ELR (cell line): ENCODE measurements at places on chromosomes 13 and 19.

- DNase-seq = peak; percentile 66
These were observed 1591.5 kb downstream of the PCDH9 start for GRCh38 chr13:65638572-65639168.

GRCh38 chr13:20518660-20519100 is 7.0 kb downstream of the CRYL1 start:
- no peak for DNase-seq

DNA sequence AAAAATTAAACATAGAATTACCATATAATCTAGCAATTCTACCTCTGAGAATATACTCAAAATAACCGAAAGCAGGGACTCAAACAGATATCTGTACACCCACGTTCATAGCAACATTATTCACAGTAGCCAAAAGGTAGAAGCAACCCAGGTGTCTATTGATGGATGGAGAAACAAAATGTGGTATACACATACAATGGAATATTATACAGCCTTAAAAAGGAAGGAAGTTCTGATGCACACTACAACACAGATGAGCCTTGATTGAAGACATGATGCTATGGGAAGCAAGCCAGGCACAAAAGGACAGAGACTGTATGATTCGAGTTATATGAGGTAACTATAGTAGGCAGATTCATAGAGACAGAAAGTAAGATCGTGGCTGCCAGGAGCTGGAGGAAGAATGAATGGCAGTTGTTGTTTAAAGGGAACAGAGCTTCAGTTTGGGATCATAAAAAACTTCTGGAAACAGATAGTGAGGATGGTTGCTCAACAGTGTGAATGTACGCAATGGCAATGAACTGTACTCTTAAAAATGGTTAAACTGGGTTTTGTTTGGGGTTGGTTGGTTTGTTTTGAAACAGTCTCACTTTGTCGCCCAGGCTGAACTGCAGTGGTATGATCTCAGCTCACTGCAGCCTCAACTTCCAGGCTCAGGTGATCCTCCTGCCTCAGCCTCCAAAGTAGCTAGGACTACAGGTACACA is 47.5 kb downstream of the ZIC5 start:
- DNase-seq = no peak

- DNase-seq = peak; percentile 16
These were observed at the start of gene CSNK1G2 for GRCh38 chr19:1941146-1942077. TSS of gene CSNK1G2 (plus strand) at chr19:1941172. CDS start at chr19:1969773, 28,601 bp downstream.

DNA sequence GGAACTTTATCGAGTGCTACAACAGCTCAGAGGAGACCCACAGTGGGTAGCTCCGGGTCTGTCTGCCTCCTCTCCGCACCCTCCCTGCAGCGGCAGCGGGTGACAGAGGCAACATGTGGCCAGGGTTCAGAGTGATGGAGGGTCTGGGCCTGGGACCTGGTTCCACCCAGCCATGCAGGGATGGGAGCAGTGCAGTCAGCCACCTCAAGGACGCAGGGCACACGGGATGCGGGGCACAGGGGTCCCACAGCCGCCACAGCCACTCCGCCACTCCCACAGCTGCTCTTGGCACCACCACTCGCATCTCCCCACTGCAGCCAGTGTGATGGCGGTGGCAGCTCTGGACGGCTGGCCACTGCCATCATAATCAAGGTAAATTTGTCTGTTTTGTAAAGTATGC is 892.9 kb downstream of the OLFM4 start:
- DNase-seq = no peak

- no peak for DNase-seq
These were observed 1.2 kb upstream of the CCDC124 start for GRCh38 chr19:17931532-17932191.

DNA sequence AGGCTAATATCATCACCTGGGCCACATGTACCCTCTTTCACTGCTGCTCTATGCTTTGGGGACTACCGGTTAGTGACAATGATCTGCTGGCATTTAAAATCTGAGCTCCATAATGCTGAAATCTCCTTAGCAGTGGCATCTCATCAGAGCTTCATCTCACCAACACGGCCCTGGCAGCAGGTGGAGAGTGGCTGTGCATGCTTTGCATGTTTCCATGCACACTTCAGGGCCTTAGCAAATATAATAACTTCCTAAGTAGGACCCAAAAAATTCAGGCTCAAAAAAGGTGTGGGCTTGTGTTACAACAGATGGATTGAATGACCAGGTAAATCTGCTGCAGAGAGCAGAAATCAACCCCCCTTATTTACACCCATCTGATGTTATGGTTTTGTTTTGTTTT is 55.2 kb downstream of the ALOX5AP start:
- DNase-seq = no peak

- DNase-seq = no peak
These were observed 224.9 kb upstream of the STARD13 start for GRCh38 chr13:33510350-33510970.

DNA sequence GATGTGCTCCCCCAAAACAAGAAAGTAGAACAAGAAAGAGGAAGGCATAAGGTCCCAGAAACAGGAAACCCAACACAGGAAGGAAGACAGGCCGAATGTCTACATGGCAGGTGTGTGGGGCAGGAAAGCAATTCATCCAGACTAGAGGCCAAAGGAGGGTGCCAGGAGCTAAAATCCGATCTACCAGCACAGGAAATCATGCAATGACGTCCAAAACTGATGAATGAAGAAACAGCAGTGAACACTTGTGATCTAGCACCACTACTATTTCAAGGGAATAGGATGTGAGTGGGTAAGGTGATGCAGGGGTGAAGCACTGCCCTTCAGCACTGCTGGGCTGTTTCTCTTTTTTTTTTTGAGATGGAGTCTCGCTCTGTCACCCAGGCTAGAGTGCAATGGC is 59.1 kb downstream of the DOCK9 start:
- no peak for DNase-seq

DNA sequence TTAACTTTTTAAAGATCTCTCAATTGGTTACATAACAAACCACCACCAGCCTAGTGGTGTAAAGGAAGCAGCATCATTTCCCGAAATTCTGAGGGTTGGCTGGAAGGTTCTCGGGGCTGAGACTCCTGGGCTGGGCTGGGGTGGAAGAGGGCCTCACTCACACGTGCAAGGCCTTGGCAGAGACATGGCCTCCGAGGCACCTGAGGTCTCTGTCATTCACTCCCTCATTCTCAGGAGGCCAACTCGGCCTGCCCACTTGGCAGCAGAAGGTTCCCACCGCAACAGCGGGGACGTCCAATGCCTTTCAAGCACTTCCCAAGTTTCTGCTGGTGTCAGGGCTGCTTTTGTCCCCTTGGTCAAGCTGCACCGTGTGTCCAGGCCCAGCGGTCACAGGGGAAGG is 18.6 kb upstream of the RASA3 start:
- no peak for DNase-seq

- no peak for DNase-seq
These were observed 22.9 kb downstream of the RAB20 start for GRCh38 chr13:110538632-110539031.

GRCh38 chr13:71578048-71578447 is 289.0 kb downstream of the DACH1 start:
- DNase-seq = no peak

DNA sequence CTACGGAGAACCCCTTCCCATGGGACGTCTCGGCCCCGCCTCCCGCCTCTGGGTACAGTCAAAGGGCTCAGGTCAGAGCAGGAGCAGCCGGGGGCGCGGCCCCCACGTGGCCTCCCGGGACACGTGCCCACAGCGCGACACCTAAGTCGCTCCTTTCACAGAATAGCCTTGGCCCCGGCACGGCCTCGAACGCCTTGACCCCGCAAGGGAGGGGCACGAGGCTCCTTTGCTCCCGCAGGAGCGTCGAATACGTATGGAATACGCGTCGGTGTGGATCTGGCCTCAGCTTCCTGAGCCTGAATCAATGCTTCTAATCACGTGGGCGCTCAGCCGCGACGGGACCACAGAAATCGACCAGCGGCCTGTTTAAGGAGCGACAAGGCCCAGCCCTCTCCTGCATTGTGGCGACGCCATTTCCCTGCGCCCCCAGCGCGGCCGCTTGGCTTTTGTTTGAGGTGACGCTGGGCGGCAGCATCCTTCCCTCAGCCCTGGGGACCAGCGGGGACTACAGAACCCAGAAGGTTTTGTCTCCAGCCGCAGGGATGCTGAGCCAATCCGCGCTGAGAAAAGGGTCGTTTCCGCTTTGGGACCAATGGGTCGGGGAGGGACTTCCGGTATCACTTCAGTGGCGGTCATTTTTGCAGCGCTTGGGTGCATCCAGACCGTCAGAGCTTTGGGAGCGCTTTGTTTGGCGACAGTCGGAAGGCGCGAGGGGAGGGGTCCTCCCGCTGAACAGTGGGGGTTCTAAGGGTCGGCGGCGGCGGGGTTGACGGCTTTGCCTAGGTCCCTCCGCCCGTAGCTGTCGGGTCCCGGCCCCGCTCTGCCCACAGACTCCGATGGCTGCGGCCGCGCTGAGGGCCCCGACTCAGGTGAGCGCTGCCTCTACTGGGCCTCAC is at the start of gene ZIK1:
Gene ZIK1, plus strand, starts transcription at position 625 of the 896 bp plus-strand sequence. Its CDS starts 212 bp downstream, at position 837.
- DNase-seq = peak; percentile 93

- DNase-seq = peak; percentile 10
These were observed 24.3 kb downstream of the ERCC5 start for GRCh38 chr13:102869948-102870676.

GRCh38 chr13:90997951-90998350 is 349.5 kb upstream of the MIR17HG start:
- DNase-seq = no peak

- DNase-seq = peak; percentile 22
These were observed 301.7 kb downstream of the NDFIP2 start for GRCh38 chr13:79782541-79783205.

- DNase-seq = peak; percentile 24
These were observed 21.6 kb downstream of the MAST3 start for GRCh38 chr19:18119013-18119716.

DNA sequence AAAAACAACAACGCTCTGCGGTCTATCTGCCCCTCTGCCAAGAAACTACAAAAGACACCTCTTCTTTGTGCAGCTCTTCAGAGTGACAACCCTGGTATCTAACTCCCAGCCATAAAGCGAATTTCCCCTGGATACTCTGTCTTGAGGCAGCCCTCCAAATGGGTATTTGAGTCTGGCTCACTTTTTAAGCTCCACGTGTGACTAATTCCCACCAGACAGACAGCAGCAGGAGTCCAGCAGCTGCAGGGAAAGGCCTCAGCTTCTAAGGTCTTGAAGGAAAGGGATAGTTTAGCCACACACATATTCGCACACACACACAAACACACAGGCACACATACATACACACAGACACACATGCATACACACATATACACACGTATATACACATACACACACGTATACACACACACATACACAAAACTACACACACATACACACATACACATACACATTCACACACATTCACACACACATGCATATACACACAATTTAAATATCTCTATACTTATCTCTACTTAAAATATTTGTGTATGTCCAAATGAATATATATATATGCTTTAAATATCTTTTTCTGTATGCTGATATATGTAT is 188.8 kb downstream of the TSHZ3 start:
- no peak for DNase-seq

DNA sequence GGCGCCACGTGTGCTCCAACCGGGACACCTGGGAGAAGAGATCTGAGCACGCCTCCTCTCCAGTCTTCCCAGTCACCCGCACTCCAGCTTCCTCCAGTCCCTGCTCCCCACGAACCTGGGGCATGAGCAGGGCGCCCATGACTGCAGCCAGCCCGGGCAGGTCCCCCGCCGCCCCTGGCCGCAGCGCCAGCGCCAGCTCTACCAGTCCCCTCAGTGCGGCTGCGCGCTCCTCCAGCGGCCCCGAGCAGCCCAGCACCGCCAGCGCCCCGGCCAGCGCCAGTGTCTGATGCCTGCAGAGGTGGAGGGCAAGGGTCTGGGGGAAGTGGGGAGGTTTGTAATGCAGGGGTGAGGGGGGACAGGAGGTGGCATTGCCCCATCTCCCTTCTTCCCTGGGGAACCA is 13.1 kb downstream of the SH2D3A start:
- DNase-seq = no peak

- DNase-seq = peak; percentile 97
These were observed 34.6 kb upstream of the SLC46A3 start for GRCh38 chr13:28753208-28753892.

DNA sequence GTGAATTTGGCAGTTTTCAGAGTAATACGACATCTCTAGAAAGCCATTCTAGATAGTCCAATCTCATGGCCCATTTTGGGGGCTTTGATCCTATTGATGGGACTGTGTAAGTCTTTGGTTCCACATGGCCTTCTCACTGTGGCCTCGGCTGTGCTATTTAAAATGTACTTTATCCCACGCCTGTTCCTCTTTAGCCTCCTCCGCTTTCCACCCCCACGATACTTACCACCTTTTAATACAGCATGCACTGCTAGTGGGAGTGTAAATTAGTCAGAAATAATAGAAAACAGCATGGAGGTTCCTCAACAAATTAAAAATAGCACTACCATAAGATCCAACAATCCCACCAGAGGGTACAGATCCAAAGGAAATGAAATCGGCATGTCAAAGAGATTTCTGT is 28.3 kb upstream of the CEBPG start:
- no peak for DNase-seq

DNA sequence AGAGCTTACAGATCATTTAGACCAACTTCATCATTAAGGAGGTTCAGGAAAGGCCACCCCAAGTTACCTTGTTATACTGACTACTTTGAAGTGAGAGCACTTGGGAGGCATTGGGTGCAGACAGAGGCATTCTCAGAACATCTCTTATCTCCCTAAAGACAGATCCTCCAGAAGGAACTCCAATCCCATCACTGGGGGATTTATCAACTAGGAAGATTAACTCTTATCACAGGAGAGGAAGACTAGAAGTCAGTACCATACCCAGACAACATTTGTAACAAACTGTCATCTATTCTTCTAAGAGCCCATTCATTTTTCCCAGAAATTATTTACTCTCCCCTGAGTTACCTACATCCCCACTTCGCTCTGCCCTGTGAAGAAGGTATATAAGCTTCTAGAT is 5.8 kb upstream of the RFXAP start:
- no peak for DNase-seq

DNA sequence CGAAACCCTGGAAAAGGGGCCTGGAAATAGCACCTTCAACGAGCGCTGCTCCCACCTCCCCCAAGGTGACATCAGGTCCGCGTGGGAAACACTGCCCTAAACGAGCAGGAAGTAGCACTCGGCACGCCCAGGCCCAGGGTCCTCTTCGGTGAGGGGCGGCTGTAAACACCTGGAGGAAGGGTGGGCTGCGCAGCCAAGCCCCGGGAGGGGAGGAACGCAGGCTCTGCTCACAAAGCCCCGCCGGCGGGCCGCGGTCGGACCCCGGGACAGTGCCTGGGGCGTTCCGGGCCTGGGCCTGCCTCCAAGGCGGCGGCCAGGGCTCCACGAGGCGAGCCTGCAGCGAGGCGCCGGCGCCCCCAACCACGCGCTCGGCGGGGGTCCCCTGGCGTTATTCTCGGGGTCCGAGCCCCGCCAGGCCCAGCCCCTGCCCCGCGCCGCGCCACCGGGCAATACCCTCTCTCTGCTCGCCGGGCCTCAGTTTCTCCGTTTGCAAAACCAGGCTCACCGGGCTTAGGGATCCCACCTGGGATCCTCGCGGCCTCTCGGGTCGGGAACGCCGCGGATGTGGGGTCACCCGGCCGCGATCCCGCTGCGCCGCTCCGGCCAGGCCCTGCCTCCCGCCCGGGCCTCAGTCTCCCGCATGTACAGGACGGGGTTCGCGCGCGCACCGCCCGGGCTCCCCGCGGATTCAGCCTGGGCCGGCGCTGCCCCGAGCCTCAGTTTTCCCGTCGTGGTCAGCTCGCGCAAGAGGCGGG is 630 bp downstream of the RNF126 start:
- DNase-seq = peak; percentile 67

GRCh38 chr13:80145171-80145690 is 195.7 kb downstream of the SPRY2 start:
- no peak for DNase-seq
